Pancreas (tissue), 10 donors: ENCODE measurements at places on chromosomes 5 and 9. TPM values are rescaled to one million over a fixed set of nuclear protein-coding genes. Genes with fewer than 3 reads are reported as not detected.

Gene TXNDC8
- not detected for total RNA-seq

GRCh38 chr5:63822614-63823013 is 139.6 kb downstream of the HTR1A start:
- no peaks in the 10 kb centered on the region for H3K27me3 ChIP-seq
- H3K36me3 ChIP-seq, result no peaks in the 10 kb centered on the region
- H3K4me1 ChIP-seq, result peaks cover 3% of the 10 kb centered on the region
- H3K4me3 ChIP-seq, result no peak overlapping the region
- no peak overlapping the region for H3K27ac ChIP-seq

DNA sequence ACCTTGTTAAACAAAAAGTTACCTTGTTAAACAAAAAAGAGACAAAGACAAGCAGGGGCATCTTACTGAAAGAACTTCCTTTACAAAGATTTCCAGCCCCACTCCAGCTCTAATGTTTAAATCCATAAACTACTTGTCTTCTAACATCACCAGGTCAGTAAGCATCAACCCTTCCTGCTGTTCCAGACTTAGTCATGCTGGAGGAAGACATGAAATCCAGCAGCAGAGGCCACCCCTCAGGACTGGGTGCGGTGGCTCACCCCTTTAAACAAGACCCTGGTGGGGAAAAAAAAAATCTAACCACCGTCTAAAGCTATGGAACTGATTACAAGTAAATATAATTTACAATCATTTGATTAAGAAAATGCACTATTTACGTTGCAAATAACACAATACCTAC is 9.1 kb downstream of the PDCL start:
- no peaks in the 10 kb centered on the region for H3K27me3 ChIP-seq
- H3K4me3 ChIP-seq, result no peak overlapping the region
- no peaks in the 10 kb centered on the region for H3K4me1 ChIP-seq
- DNase-seq, result no peak

Gene DMRT3
- not detected for total RNA-seq

Gene RALGPS1
- total RNA-seq, result 9.1 TPM

- H3K27ac ChIP-seq, result no peak overlapping the region
- no peaks in the 10 kb centered on the region for H3K36me3 ChIP-seq
- H3K27me3 ChIP-seq, result no peaks in the 10 kb centered on the region
- H3K4me3 ChIP-seq, result no peak overlapping the region
- peak; percentile 88 for DNase-seq
- H3K4me1 ChIP-seq, result no peaks in the 10 kb centered on the region
These were observed 17.5 kb downstream of the PTTG1 start for GRCh38 chr5:160439205-160439600.

DNA sequence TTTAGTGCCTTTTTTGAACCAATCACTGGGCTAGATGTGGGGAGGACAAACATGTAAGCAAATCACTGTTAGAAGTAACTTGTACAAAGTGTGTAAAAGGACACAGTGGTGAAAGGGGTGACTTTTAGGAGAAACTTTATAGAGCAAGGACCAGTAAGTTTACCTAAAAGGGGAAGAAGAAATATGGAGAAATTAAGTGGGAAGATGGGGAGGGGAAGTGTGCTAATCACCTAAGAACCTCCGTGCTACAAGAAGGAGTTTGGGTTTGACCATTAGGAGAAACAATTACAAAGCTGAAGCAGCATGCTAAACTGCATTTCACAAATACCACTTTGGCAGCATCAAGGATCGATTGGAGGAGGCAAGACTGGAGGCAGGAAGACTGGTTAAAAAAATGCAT is 17.3 kb downstream of the ITGA1 start:
- H3K27ac ChIP-seq, result no peak overlapping the region
- no peak overlapping the region for H3K4me3 ChIP-seq
- H3K4me1 ChIP-seq, result peaks cover 8% of the 10 kb centered on the region
- no peaks in the 10 kb centered on the region for H3K27me3 ChIP-seq
- DNase-seq, result no peak

DNA sequence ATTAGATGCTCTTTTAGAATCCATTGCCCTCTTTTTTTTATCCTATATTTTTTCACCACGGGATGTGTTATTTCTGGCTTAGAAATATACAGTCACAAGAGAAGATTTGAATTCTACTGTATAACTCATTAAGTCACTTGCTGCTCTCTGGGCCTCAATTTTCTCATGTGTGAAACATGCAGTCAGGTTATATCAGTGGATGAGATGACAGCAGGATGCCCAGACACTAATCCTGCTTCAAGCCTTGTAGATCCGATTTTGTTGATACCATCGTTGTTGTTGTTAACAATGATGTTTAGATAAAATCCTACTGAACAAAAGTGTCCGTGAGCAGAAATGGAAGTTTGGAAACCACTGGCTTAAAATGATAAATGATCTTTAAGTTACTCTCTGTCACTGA is 421.9 kb upstream of the DMAC1 start:
- no peak for DNase-seq
- H3K27ac ChIP-seq, result no peak overlapping the region
- no peak overlapping the region for H3K4me3 ChIP-seq
- H3K36me3 ChIP-seq, result no peaks in the 10 kb centered on the region

GRCh38 chr5:98349251-98349989 is 424.0 kb upstream of the RGMB start:
- no peak for DNase-seq
- no peaks in the 10 kb centered on the region for H3K36me3 ChIP-seq
- no peak overlapping the region for H3K27ac ChIP-seq
- no peak overlapping the region for H3K4me3 ChIP-seq
- no peaks in the 10 kb centered on the region for H3K4me1 ChIP-seq

DNA sequence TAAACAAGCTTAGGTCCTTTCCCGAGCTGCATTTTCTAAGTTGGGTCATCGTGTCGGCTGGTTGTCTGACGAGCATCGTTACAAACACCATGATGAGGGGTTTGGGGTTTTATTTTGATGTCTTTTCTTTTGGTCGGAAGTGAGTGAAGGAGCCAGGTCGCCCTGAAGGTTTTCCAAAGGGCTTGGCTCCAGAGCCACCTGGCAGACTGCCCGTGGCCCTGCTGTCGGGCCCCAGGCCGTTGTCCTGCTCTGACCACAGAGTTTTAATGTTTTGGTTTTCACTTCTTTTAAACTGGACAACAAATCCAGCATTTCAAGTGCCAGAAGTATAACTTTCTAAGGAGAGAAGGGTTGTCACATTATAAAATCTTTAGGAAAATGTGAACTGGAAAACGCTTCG is 42.3 kb downstream of the TENT4A start:
- H3K27me3 ChIP-seq, result no peaks in the 10 kb centered on the region
- no peak overlapping the region for H3K27ac ChIP-seq
- H3K36me3 ChIP-seq, result peaks cover 6% of the 10 kb centered on the region
- no peak for DNase-seq

GRCh38 chr5:81164936-81165335 is 68.2 kb upstream of the CKMT2 start:
- no peaks in the 10 kb centered on the region for H3K4me1 ChIP-seq
- H3K36me3 ChIP-seq, result no peaks in the 10 kb centered on the region
- no peaks in the 10 kb centered on the region for H3K27me3 ChIP-seq
- no peak overlapping the region for H3K27ac ChIP-seq
- no peak for DNase-seq

Gene IL31RA
- total RNA-seq, result 0.19 TPM

Gene MOB3B
- 5.6 TPM for total RNA-seq

DNA sequence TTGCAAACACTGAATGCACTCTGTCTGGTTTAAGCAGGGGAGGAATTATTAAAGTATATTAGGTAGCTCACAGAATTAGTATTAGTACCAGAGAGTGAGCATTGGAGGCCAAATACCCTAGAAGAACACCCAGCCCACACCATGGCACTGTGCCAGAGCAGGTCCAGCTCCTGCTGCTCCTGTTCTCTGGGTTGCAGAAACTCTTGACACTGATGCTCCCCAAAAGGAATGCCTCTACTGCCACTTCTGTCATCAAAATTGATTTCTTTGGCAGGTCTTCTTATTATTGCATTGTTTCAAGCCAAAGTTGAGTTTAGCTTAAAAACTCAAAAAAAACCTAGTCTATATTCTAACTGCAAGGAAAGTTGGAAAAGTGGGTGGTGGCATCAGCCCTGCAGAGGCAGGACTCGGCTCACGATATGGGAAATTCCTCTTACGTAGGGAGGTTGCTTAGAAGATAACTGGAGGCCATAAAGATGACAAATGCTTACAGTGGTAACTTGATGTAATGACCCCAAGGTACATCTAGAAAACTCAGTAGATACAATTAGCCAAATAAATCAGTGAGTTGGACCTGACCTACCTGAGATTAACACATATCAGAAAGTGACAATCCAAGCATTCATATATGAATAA is 123.4 kb downstream of the CD180 start:
- no peaks in the 10 kb centered on the region for H3K36me3 ChIP-seq
- no peak for DNase-seq
- H3K4me3 ChIP-seq, result no peak overlapping the region

DNA sequence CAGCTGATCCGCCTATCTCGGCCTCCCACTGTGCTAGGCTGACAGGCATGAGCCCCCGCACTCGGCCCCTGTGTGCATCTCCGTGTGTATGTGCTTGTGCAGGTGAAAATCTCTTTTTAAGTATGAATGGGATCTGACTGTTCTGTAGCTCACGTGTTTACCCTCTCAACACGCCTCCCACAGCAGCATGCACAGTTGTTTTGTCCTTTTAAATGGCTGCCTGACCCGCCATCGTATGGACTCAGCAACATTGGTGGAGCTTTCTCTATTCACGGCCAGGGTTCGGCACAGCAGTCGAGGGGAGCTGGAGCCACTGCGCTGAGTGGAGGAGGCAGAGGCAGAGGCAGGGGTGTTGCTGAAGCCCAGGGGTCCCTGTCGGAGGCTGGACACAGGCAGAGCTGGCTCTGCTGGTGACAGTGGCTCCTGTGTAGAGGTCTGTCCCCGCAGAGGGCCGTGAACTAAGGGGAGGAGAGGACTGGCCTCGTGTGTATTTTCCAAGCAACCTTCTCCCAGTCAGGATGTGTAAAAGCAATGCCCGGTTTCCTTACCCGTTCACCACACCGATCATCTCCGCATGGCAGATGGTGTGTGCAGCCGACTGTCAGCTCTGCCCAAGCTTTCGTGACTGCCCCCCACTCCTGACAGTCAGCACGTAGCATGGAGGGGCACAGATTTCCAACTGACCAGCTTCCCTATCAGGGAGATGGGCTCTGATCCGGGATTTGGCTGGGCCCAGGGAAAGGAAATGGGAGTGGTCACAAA is 37.3 kb downstream of the MRPL36 start:
- H3K4me1 ChIP-seq, result no peaks in the 10 kb centered on the region
- no peaks in the 10 kb centered on the region for H3K36me3 ChIP-seq
- DNase-seq, result peak; percentile 31
- no peak overlapping the region for H3K4me3 ChIP-seq
- H3K27ac ChIP-seq, result no peak overlapping the region

Gene TMEM215
- total RNA-seq, result not detected

Gene ABLIM3
- 4.1 TPM for total RNA-seq

DNA sequence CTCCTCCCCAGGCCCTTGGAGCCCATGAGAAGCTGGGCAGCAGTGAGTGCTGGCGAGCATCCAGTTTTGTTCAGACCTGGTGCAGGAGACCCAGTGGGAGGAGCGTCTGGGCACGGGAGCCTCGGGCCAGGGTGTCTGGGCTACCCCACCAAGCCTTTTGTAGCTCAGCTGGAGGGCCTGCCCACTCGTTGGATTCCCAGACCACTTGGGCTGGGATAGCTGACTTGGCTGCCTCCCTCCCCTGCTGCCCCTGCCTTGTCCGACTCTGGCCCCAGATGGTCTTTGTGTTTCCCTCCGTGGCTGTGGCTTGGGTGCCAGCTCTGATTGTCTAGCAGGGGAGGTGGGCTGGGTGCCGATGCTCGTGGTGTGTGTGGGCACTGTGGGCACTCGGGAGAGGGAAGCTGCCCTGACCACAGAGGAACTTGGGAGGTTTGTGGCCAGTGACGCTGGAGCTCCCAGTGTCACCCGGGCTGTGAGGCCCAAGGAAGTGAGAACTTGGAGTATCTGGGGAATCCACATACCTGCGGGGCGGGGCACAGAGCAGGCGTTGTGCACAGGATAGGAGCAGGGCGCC is 47.3 kb downstream of the WNK2 start:
- peak; percentile 95 for DNase-seq
- peak overlapping the region; percentile 54 for H3K27ac ChIP-seq
- H3K4me1 ChIP-seq, result peaks cover 50% of the 10 kb centered on the region
- H3K4me3 ChIP-seq, result no peak overlapping the region
- H3K36me3 ChIP-seq, result no peaks in the 10 kb centered on the region
- no peaks in the 10 kb centered on the region for H3K27me3 ChIP-seq

DNA sequence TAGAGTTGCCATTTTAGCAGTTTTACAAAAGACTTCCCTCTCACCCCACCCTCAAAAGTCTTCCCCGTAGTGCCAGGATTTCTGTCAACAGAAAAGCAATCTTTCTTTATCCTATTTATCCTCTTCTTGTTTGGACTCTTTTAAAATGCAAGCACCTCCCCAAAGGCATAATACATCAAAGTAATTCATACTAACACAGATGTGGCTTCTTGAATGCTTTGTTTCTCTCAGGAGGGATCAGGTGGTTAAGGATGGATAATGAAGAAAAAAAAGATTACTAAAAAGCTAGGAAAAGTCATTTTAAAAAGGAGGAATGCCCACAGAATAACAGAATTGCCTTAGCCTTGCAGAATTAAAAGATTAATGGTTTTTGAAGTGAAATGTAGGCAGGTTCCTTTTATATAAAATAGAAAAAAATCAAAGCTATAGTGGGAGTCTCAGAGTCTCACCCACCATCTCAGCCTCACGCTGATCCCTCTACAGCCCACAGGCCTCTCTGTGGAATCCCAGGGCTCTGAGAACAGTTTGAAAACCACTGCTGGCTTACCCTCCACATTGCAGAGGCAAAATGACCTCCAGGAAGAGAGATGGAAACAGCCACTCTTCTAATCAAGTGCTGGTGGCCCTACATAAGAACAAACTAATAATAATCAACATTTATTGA is 102.2 kb downstream of the GCNT1 start:
- no peak overlapping the region for H3K4me3 ChIP-seq
- H3K36me3 ChIP-seq, result no peaks in the 10 kb centered on the region
- no peak for DNase-seq
- H3K4me1 ChIP-seq, result peaks cover 12% of the 10 kb centered on the region
- no peaks in the 10 kb centered on the region for H3K27me3 ChIP-seq

- no peak overlapping the region for H3K27ac ChIP-seq
- no peaks in the 10 kb centered on the region for H3K36me3 ChIP-seq
- no peaks in the 10 kb centered on the region for H3K4me1 ChIP-seq
These were observed 10.0 kb upstream of the SEPTIN8 start for GRCh38 chr5:132787076-132787475.

GRCh38 chr9:121024237-121024636 is 25.8 kb downstream of the C5 start:
- H3K27me3 ChIP-seq, result no peaks in the 10 kb centered on the region
- DNase-seq, result no peak
- no peak overlapping the region for H3K27ac ChIP-seq
- no peaks in the 10 kb centered on the region for H3K4me1 ChIP-seq
- H3K4me3 ChIP-seq, result no peak overlapping the region

DNA sequence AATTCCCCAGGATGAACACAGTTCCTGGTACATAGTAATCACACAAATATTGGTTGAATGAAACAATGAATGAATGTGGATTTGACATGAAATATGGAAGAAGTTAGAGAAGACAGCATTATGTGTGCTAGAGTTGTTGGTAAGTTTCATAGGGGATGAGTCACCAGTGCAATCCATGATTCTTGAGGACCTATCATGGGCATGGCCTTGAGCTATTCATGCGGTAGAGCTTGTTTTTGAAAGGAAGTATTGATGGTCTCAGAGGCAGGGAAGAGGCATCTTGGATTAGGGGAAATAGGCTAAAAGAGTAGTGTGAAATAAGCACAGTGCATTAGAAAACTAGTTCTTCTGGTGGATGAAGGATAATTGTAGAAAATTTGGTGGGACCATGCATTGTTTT is 22.1 kb downstream of the SPATA31D1 start:
- H3K27ac ChIP-seq, result no peak overlapping the region
- H3K27me3 ChIP-seq, result no peaks in the 10 kb centered on the region
- no peaks in the 10 kb centered on the region for H3K4me1 ChIP-seq
- H3K36me3 ChIP-seq, result no peaks in the 10 kb centered on the region
